ENCODE measurements at places on chromosomes 16 and 17. TPM values are rescaled to one million over a fixed set of nuclear protein-coding genes. Genes with fewer than 3 reads are reported as not detected.

CLEC10A gene
- 14.7 TPM for total RNA-seq

SEZ6L2 gene
- total RNA-seq = 3.1 TPM

B3GNT9 gene
- 13.9 TPM for total RNA-seq

PRSS8 gene
- not detected for total RNA-seq

KRT31 gene
- total RNA-seq = not detected

ASPA gene
- total RNA-seq = 41.6 TPM

SLC12A3 gene
- total RNA-seq = not detected

ADGRG3 gene
- 4.6 TPM for total RNA-seq

ERN1 gene
- 22.2 TPM for total RNA-seq

NLRC5 gene
- total RNA-seq = 60.1 TPM
